ENCODE measurements at places on chromosomes 3 and 15. TPM values are rescaled to one million over a fixed set of nuclear protein-coding genes. Genes with fewer than 3 reads are reported as not detected.

The GCHFR gene
- total RNA-seq = 8.5 TPM

The TRIM42 gene
- 12.5 TPM for total RNA-seq

The ANKUB1 gene
- 3.3 TPM for total RNA-seq

The SORD gene
- 33.7 TPM for total RNA-seq

The ZIC1 gene
- total RNA-seq = 3.5 TPM

The TPM1 gene
- 126 TPM for total RNA-seq

The ACP3 gene
- total RNA-seq = 7.9 TPM

The FAM43A gene
- 13.1 TPM for total RNA-seq

The SLC2A2 gene
- not detected for total RNA-seq

The GOLGA6L7 gene
- total RNA-seq = 4.3 TPM

GRCh38 chr3:107117922-107118536 is 259.2 kb upstream of the CCDC54 start:
- H3K27ac ChIP-seq = peak overlapping the region; percentile 78
- no peak overlapping the region for H3K4me3 ChIP-seq
- peak; percentile 72 for DNase-seq
- no peaks in the 10 kb centered on the region for H3K36me3 ChIP-seq
- H3K27me3 ChIP-seq = no peaks in the 10 kb centered on the region
- H3K4me1 ChIP-seq = peaks cover 20% of the 10 kb centered on the region

DNA sequence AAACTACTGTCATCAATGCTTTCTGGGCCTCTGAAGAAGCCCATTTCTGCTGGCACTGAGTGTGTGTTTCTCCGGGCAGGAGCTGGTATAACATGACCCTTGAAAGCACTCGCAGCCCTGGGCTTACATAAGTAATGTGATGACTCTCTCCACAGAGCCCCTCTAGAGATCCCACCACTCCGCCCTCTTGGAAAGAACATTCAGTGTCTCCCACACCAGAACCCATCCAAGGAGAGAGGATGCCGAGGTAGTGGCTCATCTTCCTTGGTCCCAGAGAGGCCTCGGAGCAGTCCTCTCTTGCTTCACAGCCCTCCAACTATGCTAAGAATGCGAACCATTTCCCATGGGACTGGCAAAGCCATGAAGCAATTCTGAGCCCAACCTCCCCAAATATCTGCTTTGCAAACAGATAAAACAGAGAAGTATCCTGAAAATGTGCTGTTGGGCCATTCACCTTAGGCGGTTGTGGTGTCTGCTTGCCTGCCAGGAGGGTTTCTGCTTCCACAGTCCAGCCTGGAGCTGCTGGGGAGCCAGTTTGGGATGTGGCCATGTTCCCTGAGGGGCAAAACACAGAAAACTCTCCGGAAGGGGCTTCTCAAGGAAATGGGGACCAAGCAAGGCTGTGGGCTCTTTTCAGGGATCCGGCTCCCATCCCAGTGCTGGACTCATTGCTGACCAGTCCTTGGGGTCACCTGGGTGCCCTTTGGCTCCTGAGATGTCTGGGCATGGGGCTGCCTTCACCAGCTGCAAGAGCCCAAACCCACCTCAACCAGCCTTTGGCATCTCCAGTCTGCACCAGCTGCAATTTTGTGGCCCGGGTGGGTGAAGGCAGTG is 47.3 kb downstream of the AMOTL2 start:
- no peak overlapping the region for H3K4me3 ChIP-seq
- H3K27me3 ChIP-seq = no peaks in the 10 kb centered on the region
- peak; percentile 41 for DNase-seq
- peaks cover 28% of the 10 kb centered on the region for H3K4me1 ChIP-seq

- no peak overlapping the region for H3K4me3 ChIP-seq
- H3K27ac ChIP-seq = no peak overlapping the region
- H3K36me3 ChIP-seq = no peaks in the 10 kb centered on the region
- DNase-seq = no peak
Measured at GRCh38 chr3:155502630-155503029, 209.1 kb upstream of the STRIT1 start.

GRCh38 chr3:31219131-31219843 is 313.4 kb upstream of the STT3B start:
- DNase-seq = no peak
- H3K27me3 ChIP-seq = no peaks in the 10 kb centered on the region
- H3K4me3 ChIP-seq = no peak overlapping the region
- H3K4me1 ChIP-seq = no peaks in the 10 kb centered on the region
- H3K27ac ChIP-seq = no peak overlapping the region

DNA sequence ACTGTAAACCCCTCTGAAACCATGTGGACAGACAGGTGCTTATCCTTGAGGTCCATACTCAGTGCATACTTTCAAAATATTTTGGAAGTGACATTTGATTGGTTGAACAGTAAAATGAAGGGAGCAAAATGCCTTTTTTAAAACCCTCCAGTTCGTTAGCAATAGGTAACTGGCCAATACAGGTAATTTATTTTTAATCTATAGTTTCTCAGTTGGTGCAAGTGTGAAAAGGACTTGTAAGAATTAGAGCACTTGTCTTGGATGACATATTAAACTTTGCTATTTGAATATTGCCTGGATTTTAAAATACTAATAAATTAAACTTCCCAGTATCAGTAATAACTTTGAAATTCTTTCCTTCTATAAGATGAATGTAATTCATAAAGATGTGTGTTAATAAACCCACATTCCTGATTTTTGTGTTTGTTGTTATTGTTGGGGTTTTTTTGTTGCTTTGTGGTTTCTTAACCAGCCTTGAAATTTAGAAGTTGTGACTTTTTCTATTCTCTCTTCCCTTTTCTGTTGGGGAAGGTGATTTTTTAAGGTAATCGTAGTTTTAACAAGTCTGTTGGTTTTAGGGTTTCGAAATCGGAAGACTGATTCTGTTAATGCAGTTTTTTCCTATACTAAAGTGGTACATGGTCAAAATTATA is 90.0 kb downstream of the STT3B start:
- H3K36me3 ChIP-seq = no peaks in the 10 kb centered on the region
- H3K27me3 ChIP-seq = no peaks in the 10 kb centered on the region
- H3K4me1 ChIP-seq = no peaks in the 10 kb centered on the region
- DNase-seq = no peak
- no peak overlapping the region for H3K4me3 ChIP-seq
- no peak overlapping the region for H3K27ac ChIP-seq

DNA sequence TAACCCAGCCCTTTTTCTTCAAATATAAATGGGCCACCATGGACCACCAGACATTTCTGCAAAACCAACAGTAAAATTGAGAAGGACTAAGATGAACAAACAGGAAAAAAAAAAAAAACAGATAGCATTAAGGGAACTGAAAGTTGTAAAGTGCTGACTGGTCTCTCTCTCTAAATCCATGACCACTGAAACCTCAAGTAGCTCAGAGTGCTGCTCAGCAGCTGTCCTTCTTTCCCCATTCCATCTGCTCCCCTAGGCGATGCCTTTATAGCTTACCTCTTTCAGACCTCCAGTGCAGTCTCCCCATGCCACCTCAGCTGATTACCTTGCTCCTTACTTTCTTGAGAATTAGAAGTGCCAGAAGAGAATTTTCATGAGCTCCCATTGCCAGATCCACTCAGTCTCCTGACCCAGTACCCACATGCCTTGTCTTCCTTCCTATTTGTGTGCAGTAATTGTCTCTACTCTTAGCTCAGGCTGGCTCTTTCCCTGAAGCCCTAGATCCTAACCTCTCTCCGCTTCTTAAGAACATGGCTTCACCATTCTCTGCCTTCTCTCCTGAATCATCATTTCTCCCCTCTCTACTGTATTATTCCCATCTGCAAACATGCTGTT is 23.9 kb upstream of the XIRP1 start:
- H3K4me3 ChIP-seq = no peak overlapping the region
- no peaks in the 10 kb centered on the region for H3K27me3 ChIP-seq

- H3K4me3 ChIP-seq = no peak overlapping the region
- H3K27ac ChIP-seq = no peak overlapping the region
- no peaks in the 10 kb centered on the region for H3K4me1 ChIP-seq
Measured at GRCh38 chr3:193702967-193703366, 110.0 kb downstream of the OPA1 start.

- H3K27ac ChIP-seq = no peak overlapping the region
- no peaks in the 10 kb centered on the region for H3K27me3 ChIP-seq
- no peaks in the 10 kb centered on the region for H3K36me3 ChIP-seq
- H3K4me1 ChIP-seq = no peaks in the 10 kb centered on the region
Measured at GRCh38 chr3:31405515-31405914, 127.2 kb upstream of the STT3B start.

- H3K27me3 ChIP-seq = no peaks in the 10 kb centered on the region
- H3K27ac ChIP-seq = no peak overlapping the region
- no peaks in the 10 kb centered on the region for H3K4me1 ChIP-seq
- DNase-seq = no peak
- no peak overlapping the region for H3K4me3 ChIP-seq
- no peaks in the 10 kb centered on the region for H3K36me3 ChIP-seq
Measured at GRCh38 chr3:185646382-185647133, 60.5 kb downstream of the SENP2 start.

DNA sequence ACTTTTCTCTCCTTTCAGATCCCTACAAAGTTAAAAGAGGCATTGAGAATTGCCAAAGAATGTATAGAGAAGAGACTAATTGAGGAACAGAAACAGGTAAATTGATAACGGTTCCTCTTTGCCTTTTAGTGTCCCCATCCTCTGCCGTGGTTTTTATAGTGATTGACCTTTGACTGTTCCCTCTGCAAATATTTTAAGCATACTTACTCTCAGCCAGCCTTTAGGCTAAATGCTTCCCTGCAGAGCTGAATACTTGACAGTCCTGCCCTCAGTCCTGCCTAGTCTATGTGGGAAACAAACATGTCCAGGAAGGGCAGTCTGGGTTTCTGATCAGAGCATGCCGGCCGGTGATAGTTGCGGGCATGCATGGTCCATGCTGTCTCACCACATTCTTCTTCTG is 24.7 kb downstream of the PDHB start:
- DNase-seq = no peak
- no peak overlapping the region for H3K27ac ChIP-seq
- no peaks in the 10 kb centered on the region for H3K27me3 ChIP-seq
- no peaks in the 10 kb centered on the region for H3K4me1 ChIP-seq
- no peak overlapping the region for H3K4me3 ChIP-seq

DNA sequence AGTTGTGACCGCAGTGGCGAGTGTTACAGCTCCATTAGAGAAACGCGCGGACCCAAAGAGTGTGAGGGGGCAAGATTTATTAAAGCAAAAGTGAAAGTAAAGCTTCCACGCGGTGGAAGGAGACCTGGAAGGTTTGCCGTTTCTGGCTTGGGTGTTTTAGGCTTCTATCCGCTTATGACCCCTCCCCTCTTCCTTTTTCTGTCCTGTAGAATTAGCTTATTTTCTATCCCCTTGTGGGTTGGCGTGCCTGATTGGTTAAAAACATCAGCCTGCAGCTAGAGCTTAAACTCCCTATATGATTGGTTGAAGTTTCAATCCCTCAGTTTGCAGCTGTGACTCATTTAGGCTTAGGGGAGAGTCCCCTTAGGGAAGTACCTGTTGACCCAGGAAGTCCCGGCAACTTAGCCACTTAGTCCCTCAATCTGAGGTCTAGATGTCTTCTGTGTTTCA is 39.6 kb downstream of the C3orf38 start:
- no peaks in the 10 kb centered on the region for H3K27me3 ChIP-seq
- no peaks in the 10 kb centered on the region for H3K4me1 ChIP-seq
- no peak overlapping the region for H3K27ac ChIP-seq
- H3K36me3 ChIP-seq = no peaks in the 10 kb centered on the region

DNA sequence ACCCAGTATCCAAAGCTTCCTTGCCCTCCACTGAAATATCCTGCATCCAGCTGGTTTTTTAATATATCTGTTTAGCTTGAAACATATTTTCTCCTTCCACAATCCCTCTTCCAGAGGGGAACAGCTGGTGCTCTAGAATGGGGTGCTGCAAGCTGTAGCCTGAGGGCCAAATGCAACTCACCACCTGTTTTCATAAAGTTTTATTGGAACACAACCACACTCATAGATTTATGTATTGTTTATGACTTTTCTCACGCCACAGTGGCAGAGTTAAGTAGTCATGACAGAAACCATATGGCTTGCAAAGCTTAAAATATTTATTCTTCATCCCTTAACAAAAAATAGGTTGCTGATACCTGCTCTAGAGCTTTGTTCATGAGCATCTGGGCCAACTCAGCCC is 298.7 kb downstream of the CLSTN2 start:
- no peak for DNase-seq
- H3K27me3 ChIP-seq = no peaks in the 10 kb centered on the region
- H3K4me1 ChIP-seq = no peaks in the 10 kb centered on the region
- no peaks in the 10 kb centered on the region for H3K36me3 ChIP-seq
- no peak overlapping the region for H3K27ac ChIP-seq

GRCh38 chr15:22839046-22839695 is 705 bp downstream of the NIPA2 start:
- no peaks in the 10 kb centered on the region for H3K27me3 ChIP-seq
- H3K36me3 ChIP-seq = no peaks in the 10 kb centered on the region
- DNase-seq = no peak
- H3K27ac ChIP-seq = peak overlapping the region; percentile 90

DNA sequence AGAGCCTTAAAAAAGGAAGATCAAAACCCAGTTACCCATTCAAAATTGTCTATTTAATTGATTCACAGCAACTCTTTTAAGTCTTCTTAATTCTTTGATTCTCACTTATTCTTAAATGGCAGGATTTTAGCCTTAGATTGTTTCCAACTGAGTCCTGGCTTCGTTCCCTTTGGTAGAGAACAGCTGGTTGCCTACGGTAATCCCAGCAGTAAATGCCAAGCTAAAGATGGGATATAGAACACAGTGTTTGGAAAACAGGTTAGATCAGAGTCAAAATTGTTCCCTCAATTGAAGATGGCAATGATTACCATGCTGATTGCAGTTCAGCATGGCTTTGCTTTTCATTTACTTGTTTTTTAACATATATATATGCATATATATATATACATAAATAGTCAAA is 300.9 kb downstream of the PYDC2 start:
- H3K27ac ChIP-seq = no peak overlapping the region
- H3K4me3 ChIP-seq = no peak overlapping the region
- DNase-seq = no peak
- H3K36me3 ChIP-seq = no peaks in the 10 kb centered on the region

DNA sequence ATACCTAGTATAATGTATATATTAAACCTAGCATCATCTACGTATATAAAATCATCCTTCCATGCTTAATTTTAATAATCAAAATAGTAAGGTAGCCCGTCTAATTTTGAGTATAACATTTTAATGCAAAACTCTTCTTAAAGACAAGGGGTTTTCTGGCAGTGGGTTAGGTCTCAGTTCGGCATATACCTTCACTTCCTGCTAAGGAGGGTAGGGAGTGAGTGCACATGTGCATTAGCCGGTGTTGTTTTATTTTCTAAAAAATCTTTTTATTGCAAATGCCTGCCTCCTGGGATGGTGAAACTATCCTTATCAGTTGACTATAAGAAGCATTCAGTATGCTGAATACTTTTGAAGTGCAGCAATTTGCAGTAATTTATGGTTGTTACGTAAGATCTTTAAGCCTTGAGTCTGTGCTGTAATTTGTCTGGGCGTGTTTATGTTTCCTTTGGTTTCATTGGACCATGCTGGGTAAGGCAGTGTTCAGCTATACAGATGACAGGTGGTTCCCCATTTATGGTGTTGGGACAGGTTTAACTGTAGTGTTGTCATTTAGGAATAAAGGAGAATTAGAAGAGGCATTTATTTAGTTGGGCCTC is 11.7 kb downstream of the ARHGEF26 start:
- no peaks in the 10 kb centered on the region for H3K27me3 ChIP-seq
- no peak overlapping the region for H3K4me3 ChIP-seq
- H3K4me1 ChIP-seq = no peaks in the 10 kb centered on the region
- H3K27ac ChIP-seq = no peak overlapping the region

- DNase-seq = peak; percentile 86
- no peak overlapping the region for H3K4me3 ChIP-seq
- H3K27ac ChIP-seq = no peak overlapping the region
Measured at GRCh38 chr3:58640700-58641372, 25.7 kb downstream of the FAM3D start.

Measured in testis (tissue), 5 donors.